ENCODE measurements at places on chromosomes 16 and 17.

GRCh38 chr17:28524476-28525424 is 18.6 kb downstream of the FOXN1 start:
- DNase-seq: peak; percentile 76

DNA sequence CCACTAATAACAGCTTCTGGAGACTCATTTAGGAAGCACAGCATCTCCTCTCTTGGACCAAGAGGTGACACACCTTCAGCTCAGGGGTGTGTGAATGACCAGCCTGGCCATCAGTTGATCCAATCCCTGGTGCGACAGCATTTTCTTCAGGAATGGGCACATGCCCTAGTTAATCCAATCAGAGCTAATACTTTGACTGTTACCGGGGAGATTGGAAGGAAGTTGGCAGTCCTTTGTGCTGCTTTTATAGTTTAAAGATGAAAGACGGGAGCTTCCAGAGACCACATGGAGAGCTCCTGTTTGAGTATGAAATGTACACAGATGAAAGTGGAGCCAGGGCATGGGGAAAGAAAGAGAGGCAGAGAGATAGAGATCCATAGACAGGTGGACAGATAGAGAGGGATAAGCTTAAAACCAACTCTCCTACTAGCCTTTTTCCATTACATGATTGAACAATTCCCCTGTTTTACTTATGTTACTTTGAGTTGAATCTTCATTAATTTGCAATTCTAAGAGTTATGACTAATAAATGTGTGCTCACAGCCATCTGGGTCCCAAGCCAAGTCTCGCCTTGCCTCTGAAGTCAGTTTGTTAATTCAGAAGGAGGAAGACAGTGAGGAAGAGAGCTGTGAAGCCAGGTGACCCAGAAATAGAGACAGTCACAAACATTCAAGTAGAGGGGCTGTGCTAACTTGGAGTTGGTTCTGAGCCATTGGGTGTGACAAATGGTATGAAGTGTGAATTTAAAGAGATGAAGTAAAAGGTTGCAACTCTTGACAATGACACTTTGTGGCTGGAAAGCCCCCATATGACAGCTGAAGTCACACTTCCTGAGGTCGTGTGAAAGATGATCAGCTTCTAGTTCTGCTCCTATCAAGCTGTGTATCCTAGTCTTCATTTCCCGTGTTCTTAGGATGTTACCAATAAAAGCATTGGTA is 120.0 kb upstream of the GOT2 start:
- no peak for DNase-seq

DNA sequence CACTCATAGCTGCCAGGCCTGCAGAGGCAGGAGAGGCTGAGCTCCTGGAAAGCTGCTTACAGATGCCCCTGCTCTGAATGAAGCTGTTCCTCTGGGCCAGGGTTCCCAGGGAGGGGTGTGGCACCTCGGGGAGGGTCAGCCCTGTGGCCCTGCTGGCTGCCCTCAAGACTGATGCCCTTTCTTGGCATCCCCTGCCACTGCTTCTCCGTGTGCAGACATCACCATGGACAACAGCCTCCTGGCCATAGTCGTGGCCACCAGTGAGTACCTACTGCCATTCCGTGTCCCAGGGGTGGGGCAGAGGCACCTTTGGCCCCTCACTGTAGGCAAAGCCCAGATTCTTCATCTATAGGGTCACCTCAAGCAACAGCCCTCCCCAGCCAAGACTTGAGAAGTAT is 8.9 kb downstream of the MRPL27 start:
- DNase-seq: no peak

GRCh38 chr17:562174-562573 is 152.5 kb downstream of the VPS53 start:
- no peak for DNase-seq

DNA sequence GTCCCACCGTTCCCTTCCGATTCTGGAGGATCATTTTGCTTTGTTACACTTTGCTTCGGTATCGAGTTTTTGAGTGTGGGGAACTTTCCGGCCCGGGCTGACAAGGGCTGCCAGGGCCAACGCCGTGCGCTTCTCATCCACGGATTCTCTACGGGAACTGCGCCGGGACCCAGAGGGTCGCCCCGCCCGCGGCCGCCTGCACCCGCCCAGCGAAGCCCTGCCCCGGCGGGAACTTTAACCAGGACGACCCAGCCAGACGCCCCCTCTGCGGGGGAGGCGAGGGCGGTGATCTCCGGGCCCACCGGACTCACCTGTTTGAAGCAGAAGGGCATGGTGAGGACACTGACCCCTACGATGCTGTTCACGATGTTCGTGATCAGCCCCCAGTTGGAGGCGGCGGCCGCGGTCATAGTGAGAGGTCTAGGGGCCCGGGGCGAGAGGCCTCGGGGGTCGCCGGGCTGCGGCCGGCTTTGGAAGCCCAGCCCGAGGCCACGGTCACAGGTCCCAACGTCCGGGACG is 536 bp downstream of the SLC38A10 start:
- DNase-seq: no peak

DNA sequence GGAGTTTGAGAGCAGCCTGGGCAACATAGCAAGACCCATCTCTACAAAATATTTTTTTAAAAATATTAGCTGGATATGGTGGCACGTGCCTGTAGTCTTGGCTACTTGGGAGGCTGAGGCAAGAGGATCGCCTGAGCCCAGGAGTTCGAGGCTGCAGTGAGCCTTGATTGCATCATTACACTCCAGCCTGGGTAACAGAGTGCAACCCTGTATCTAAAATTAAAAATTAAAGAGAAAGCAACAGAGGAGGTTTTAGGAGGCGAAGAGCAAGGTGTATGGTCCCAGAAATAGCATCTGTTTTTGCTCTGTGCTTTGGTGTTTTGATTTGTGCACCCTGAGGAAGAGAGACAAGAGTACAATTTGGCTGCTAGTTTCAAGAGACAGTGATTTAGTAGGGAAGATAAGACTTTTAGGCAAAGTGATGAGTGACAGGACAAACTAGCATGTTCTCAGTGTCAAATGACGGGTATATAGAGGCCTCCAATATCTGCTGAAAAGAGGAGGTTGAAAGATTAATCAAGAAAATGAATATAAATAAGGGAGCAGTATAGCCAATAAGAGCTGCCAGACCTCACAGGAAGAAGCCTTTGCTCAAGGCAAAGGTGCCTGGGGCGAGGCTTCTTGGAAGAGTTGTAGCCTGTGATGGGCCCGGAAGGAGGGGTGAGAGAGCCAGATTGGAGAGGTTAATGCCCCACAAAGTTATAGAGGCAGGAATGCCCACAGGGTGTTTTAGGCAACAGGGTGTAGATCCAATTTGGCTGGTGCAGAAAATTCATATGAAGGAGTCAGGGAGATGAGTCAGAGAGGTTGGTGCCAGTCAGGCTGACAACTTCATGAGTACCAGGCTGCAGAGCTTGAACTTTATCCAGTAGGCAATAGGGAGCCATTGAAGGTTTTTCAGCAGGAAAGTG is 11.4 kb downstream of the HLF start:
- DNase-seq: no peak

- no peak for DNase-seq
Observed at GRCh38 chr17:80187090-80187489, 17.3 kb downstream of the CARD14 start.

DNA sequence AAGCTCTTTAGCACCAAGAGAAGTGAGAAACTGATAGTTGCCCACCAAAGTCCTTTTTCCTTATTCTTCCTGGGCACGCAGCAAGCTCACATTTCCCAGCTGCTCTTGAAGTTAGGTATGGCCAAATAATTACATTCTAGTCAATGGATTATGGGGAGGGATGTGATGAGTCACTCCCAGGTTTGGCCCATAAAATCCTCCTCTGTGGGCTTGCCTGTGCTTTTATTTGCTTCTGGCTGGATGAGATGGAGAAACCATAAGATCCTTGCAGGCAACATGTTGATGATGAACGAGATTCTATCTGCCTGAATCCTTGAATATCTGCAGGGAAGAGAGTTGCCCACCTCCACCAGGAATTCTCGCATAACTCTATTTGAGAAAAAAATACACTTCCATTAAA is 568.3 kb upstream of the SALL1 start:
- DNase-seq: peak; percentile 58

GRCh38 chr17:10648956-10649355 is 8.2 kb downstream of the MYH3 start:
- DNase-seq: no peak

GRCh38 chr17:51371732-51372151 is 111.4 kb downstream of the UTP18 start:
- peak; percentile 92 for DNase-seq

- DNase-seq: peak; percentile 77
Observed at GRCh38 chr16:84851192-84852127, 31.7 kb downstream of the CRISPLD2 start.

DNA sequence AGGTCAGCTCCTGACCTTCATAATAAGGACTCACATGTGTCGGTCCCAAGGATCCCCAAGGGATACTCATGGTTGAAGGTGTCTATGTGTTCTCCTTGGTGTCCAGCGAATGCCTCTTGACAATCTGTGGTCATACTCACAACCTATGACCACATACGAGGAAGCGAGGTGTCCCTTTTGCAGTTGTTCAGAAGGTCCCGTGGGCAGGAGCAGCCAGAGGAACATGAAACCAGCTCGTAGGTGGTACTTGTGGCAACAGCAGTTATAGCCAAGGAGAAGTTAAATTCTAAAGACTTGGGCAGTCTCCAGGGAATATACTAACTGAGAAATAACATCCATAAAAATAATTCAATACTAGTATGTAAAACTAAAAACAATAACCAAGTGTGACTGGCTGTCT is 685.3 kb downstream of the WWOX start:
- no peak for DNase-seq

DNA sequence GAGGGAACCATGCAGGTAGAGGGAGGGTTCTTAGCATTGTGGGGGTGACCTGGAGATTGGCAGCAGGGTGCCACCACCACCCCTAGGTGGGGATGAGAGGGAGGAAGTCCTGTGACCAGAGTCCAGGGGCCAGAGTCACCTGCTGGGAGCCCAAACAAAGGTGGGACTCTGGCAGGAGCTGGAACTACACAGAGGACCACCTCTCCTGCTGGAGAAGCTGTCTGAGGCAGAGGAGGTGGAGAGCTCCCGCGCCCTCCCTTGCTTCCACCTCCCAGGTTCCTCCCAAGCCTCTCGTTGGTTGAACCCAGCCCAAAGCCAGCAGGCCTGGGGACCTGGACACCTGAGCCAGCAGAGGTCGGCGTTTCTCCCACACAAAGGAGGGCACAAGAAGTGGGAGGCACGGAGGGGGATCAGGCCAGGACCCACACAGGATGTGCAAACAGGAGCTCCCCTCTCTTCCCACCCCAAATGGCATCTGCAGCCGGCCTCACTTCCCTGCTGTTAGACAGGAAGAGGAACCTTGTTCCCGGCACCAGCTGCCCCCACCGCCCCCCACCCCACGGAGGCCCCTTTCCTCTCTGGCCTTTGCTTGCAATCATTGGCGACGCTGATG is 154.6 kb downstream of the SEC14L1 start:
- no peak for DNase-seq

DNA sequence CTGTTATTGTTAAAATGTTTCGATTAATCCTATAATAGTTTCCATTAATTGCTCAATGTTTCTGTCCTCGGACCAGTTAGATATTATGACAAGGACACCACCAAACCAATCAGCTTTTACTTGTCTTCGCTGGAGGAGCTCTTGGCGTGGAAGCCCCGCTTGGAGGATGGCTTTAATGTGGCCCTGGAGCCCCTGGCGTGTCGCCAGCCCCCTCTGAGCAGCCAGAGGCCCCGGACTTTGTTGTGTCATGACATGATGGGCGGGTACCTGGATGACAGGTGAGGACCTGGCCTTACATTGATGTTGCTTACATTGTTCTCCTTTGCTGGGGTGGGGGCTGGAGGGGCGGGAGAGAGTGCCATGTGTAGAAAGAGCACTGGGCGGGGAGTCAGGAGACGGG is 3.0 kb downstream of the ENGASE start:
- no peak for DNase-seq

DNA sequence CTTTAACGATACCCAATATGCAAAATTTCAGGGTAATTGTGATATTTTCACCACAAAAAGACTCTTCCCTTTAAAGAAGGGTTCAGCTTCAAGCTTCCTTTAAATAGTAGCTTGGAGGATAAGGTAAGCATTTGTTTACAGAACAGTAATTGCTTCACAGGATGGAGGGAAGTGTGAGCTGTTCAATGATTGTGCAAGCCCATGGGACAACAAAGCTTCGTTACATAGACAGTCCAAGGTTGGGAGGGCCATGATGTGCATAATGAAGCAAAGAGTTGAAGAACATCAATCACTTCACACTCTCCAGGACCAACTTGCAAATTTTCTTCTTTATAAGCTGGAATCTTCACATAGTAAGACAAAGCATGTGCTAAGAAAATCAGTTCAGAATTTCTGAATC is 145.0 kb upstream of the ASIC2 start:
- DNase-seq: peak; percentile 7

GRCh38 chr17:61635913-61636432 is 45.0 kb upstream of the NACA2 start:
- DNase-seq: peak; percentile 69

GRCh38 chr16:27640277-27640600 is 90.3 kb downstream of the KATNIP start:
- DNase-seq: peak; percentile 66

DNA sequence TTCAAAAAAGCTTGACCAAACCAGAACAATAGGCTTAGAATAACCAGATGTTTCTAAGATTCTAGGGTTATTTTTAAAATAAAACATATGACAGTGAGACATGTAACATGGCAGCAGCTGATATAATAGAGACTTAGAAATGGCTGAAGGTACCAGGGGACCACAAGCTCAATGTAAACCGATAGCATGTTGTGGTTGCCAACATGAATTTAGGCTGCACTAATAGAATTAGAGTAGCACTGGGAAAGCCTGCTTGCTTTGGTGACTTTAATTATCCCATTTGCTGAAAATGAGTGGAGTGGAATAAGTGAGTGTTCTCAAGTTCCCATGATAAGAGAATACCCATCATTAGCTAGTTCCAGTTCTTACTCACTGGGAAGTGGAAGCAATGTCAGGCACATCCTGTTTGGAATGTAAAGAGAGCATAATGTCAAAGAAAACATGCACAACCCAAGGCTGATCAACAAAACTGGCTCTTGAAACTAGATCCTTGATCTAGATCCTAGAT is 621.2 kb upstream of the CDH5 start:
- DNase-seq: no peak

DNA sequence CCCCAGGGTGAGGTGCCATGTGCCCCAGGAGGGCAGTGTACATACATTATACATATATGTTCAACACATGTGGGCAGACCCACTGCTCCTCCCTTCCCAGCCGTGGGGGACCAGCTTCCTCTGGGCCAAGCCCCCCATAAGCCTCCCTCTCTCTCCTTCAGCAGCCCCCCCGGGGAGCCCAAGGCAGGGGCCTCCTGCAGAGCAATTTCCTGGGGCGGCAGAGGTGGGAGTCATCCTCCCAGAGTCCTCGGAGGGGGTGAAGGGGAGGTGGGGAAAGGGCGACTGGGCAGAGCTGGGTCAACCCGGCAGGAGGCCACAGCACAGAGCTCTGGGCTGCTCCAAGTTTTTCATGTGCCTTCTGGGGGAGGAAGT is 235.1 kb downstream of the ZNF423 start:
- peak; percentile 52 for DNase-seq

- DNase-seq: no peak
Observed at GRCh38 chr17:28029044-28029443, 13.4 kb upstream of the NLK start.

GRCh38 chr16:68487203-68487514 is 38.9 kb upstream of the SMPD3 start:
- no peak for DNase-seq

Measured in islet precursor cell (in vitro differentiated cells).